ENCODE measurements at places on chromosomes 5 and 9.

- DNase-seq, result no peak
Measured at GRCh38 chr5:5005353-5005752, 134.8 kb upstream of the ADAMTS16 start.

DNA sequence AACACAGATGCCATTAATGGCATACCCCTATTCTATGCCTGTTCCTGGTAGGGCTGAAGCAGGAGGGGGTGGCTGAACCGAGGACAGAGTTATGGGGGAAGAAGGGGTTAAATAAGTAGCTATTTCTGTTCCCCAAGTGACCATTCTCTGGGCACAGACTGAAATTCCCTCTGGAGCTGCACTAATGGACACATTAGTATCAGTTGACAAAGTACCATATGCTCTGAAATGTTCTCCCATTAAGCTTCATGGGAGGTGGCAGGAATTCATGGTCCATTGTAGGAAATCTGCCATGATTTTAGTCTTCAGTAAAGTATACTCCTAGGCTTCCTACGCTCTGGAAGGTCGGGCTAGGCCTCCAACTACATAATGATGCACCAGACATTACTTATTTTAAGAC lies 10.5 kb upstream of the FRMPD1 start:
- DNase-seq, result no peak

DNA sequence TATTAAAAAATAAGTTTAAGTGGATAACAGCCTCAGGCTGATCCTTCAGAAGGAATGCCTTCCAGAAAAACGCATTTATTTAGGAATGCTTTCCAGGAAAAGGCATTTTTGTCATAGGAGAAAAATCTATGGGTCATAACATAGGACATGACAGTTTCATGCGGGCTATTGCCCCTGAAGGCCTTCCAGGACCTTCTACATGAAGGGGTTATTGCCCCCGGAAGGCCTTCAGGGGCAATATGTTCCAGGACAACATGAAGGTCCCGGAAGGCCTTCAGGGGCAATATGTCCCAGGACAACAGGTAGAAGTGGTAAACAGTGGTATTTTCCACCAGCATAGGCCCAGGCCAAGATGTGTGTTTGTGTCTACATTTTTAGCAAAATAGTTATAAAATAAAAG lies 191.3 kb upstream of the RASA1 start:
- DNase-seq, result no peak

DNA sequence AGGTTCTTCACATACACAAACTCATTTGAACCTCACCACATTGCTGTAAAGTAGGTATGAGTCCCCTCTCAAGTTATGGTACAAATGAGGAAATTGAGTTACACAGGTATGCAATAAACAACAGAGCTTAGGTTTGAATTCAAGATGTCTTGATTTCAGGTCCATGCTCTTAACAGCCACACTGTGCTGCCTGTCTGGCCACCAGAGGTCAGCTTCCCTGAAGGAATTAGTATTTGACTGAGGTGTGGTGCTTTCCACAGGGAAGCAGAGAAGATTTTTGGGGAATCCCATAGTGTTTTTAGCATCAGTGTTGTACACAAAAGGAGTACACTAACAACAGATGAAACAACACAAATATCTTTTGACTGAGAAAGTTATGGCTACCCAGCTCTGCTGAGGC lies 94.4 kb upstream of the ITGA1 start:
- peak; percentile 38 for DNase-seq

DNA sequence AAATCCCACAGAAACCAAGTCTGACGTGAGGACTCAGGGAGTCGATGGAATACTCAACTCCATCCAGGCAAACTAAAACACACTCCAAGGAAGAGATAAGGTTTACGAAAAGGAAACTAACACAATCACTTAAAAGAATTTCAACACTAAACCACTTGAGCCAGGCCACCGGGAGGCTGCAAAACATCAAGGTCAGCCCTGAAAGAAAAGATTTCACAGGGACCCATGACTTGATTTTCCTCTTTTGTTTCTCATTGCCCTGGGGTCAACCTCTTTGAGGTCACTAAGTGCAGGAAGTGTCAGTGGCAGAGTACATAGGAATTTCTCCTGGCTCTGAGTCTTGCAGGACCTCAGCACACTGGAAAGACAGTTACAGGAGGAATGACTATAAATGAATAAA lies 77.8 kb upstream of the TARS1 start:
- peak; percentile 31 for DNase-seq

DNA sequence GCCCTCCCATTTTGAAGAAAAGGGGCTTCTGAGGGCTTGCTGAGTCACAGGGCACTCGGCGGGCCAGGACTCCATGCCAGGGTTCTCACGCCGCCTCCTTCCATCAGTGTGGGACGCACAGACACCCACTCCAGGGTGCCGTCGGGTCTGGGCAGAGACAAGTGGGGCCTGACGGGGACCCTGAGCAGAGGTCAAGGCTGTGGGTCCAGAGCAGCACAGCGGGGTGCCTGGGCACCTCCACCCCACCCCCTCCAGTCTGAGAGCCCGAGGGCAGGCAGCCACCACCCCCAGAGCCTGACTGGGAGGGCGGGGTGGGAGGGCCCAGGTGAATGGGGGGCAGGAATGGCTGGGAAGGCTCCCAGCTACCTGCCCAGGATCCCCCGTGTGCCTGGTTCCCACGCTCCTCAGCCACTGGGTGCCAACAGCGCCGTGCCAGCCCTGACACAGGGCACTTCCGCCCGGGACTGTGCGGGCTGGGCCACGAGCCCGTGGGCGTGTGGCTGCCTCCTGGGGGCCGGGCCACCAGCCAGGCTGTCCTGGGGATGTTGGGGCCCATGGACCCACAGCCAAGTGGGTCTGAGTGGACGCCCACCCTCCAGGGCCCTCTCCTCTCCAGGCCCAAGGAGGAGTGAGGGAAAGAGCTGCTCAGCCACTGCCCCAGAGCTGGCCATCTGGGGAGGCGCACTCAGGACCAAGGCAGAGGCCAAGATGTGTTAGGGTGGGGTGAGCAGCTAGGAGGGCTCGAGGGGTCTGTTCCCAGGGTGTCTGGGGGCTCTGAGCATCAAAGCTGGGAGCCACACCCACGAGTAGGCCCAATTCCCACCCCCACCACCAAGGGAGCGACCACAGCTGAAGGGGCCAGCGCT lies 10.1 kb upstream of the NRARP start:
- no peak for DNase-seq

DNA sequence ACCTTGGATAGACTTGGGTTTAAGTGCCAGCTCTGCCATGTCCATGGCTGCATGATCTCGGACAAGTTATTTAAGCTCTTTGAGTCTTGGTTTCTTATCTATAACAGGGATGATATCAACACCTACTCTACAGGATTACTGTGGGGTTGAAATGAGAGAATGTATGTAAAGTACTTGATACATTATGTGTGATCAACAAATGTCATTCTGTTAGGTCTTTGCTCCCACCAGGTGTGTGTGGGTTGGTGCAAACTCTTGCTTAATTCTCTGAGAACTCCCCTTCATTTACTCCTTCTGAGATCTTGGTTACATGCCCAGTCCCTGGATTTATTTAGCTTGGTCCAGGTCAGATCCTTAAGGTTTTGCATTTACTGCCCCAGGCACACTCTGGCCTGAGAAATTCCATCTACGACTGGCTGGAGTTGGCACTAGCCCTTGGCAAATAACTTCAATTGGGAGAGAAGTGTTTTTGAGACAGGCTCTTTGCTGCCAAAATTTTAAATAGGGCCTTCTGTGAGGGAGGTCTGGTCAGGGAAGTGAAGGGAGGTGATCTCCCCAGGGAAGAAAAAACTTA lies 63.5 kb upstream of the KLF9 start:
- no peak for DNase-seq

DNA sequence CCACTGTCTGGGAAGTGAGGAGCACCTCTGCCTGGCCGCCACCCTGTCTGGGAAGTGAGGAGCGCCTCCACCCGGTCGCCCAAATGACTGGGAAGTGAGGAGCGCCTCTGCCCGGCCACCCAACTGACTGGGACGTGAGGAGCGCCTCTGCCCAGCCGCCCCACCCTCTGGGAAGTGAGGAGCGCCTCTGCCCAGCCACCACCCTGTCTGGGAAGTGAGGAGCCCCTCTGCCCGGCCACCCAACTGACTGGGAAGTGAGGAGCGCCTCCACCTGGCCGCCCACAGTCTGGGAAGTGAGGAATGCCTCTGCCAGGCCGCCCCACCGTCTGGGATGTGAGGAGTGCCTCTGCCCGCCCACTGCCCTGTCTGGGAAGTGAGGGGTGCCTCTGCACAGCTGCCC lies 32.9 kb downstream of the SAXO1 start:
- no peak for DNase-seq

DNA sequence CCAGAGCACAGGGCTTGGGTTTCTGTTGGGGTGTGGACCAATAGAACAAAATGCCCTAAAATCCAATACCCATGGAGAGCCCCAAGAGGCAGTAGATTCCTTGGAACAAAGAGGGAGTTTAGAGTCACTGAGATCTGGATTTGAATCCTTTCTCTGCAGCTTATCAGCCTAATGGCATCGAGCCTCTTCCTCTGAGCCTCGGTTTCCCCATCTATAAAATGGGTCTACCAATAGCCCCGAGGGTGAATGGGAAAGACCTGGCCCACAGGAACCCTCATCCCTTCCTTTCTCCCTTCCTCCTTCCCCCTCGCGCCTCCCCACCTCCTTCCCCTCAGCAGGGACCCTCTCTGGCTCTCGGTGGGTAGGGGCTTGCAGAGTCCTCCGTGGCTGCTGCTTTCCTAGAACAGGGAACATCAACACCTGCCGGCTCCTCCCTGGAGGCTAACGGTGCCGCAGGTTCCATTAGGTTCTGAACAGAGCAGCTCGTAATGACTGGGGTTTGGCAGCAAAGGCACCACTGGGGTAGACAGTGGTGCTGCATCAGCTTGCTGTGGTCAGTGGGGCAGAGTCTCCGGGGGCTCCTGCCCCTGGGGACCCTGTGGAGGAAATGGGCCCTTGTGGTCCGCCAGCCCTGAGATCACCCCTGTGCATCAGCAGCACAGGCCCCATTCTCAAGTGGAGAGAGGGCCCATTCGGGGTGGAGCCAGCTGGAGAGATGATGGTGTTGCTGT lies 40.3 kb downstream of the NEK6 start:
- DNase-seq, result no peak

- no peak for DNase-seq
Measured at GRCh38 chr9:91816356-91816755, 133.7 kb downstream of the ROR2 start.

GRCh38 chr9:4630836-4631235 lies 31.3 kb upstream of the PLPP6 start:
- no peak for DNase-seq

DNA sequence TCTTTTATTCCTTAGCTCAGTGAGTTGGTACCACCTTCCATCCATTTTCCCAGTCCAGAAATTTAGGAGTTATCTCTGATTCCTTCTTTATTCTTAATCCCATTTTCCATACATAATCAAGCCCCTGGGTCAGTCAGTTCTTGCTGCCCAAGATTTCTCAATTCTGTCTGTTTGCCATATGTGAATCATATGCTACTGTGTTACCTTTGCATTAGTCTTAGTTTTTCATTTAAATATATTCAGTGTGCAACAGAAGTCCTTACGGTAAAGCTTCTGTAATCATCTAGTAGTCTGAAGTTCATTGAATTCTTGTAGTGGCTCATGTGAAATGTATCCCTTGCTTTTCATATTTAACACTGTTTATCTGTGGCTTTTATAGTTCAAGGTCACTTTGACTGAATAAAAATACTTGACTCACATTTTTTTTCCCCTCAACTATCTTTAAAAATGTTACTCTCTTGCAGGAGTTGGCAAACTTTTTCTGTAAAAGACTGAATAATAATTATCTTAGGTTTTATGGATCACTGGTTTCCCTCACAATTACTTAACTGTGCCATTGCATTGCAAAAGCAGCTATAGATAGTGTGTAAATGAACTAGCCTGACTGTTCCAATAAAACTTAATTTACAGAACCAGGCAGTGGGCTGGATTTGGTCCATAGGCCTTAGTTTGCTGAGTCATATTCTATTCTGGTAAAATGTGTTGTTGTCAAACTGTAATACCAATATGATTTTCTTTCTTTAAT lies 6.9 kb downstream of the KIAA1958 start:
- no peak for DNase-seq

DNA sequence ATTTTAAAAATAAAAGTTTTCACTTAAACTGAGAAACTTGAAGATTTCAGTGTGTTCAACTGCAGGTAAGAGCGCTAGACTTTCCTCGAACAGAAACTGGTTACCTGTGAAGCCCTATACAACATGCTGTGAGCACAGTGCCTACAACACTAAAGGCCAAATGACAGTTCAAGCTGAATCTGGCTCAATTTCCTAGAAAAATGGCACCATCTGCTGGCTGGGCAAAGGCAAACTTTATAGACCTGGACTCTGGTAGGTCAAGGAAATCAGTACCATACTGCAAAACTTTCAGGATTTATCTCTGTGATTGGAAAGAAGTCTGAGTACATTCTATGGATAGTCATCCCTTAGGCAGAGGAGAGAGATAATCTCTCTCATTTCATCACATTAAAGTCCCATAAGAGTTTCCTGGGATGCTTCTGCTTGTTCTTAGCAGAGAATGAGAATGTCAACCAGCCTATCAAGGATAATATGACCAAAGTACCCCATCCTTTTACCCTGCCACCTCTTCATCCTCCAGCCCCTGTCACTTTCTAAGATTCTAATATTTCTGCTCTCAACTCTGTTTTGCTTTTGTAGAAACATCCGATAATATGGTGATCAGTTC lies 31.8 kb upstream of the FOXB2 start:
- no peak for DNase-seq
